HCT116 (cell line): ENCODE measurements at places on chromosomes 5 and 9.

- H3K36me3 ChIP-seq, result no peaks in the 10 kb centered on the region
- no peak for DNase-seq
- H3K27ac ChIP-seq, result no peak overlapping the region
These were observed 6.2 kb upstream of the PDLIM4 start for GRCh38 chr5:132251220-132251725.

- DNase-seq, result no peak
- H3K4me3 ChIP-seq, result no peak overlapping the region
- H3K27ac ChIP-seq, result no peak overlapping the region
- no peaks in the 10 kb centered on the region for H3K4me1 ChIP-seq
- no peaks in the 10 kb centered on the region for H3K36me3 ChIP-seq
These were observed 547.4 kb downstream of the TLE1 start for GRCh38 chr9:81141961-81142360.

- H3K27ac ChIP-seq, result no peak overlapping the region
- DNase-seq, result no peak
- H3K36me3 ChIP-seq, result no peaks in the 10 kb centered on the region
- no peak overlapping the region for H3K4me3 ChIP-seq
These were observed 10.3 kb upstream of the NME5 start for GRCh38 chr5:138149530-138149929.

- H3K27me3 ChIP-seq, result no peaks in the 10 kb centered on the region; the same call in 1 of the 2 replicates
- peak within 1 kb of the TSS; percentile 59 for H3K4me3 ChIP-seq
- 0 out of 2 replicates have a peak, but pooled peaks cover 4% of the 10 kb centered on the region for H3K36me3 ChIP-seq
- no peak for DNase-seq
- H3K27ac ChIP-seq, result peak within 1 kb of the TSS; percentile 18; the same call in 1 of the 2 replicates
These were observed at the start of gene NKD2 for GRCh38 chr5:1008451-1009358. Gene NKD2, plus strand, starts transcription at chr5:1008802. Its CDS starts 256 bp downstream, at chr5:1009058.

DNA sequence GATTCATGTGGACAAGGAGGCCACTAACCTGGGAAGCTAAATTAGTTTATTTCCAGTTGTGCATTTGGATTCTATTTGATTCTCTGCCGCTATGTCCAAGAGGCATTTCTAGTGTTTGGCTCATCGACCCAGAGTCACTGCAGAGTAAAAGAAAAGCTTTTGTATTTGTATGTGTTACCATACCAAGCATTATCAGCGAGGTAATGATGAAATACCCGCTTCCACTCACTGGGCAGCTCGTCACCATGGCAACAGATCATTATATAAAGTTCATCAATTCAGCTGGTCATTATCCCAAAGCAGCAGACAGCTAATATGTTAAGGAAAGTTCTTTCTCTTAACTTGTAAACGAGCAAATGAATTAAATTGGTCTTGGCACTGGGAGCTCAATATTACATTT, 380.3 kb downstream of the SEMA5A start:
- H3K36me3 ChIP-seq, result no peaks in the 10 kb centered on the region
- H3K27me3 ChIP-seq, result no peaks in the 10 kb centered on the region
- H3K27ac ChIP-seq, result no peak overlapping the region
- H3K4me1 ChIP-seq, result no peaks in the 10 kb centered on the region
- no peak for DNase-seq

DNA sequence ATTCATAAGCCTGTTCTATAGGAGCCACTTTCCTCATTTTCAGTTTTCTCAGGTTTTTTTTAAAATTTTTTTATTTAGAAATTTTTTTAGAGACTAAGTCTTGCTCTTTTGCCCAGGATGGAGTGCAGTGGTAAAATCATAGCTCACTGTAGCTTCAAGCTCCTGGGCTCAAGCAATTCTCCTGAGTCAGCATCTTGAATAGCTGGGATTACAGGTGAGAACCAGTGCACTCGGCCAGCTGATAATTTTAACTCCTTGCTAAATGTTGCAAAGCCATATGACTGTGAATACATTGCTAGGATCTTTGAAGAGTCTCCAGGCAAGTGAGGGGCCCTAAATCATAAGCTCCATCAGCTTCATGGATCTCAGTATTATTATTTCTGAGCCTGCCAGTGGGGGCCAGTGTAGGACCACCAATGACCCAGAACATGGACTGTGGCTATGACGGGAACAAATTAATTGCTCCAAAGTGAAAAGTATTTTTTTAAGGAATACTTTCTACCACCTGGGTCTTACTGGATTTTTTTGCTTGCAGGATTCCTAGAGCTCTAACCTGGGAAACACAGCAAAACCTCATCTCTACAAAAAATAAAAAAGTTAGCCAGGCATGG, 5.7 kb upstream of the GAPVD1 start:
- no peaks in the 10 kb centered on the region for H3K36me3 ChIP-seq
- no peak overlapping the region for H3K4me3 ChIP-seq
- 0 out of 2 replicates have a peak, but pooled peaks cover 3% of the 10 kb centered on the region for H3K4me1 ChIP-seq
- no peak for DNase-seq
- no peaks in the 10 kb centered on the region for H3K27me3 ChIP-seq

DNA sequence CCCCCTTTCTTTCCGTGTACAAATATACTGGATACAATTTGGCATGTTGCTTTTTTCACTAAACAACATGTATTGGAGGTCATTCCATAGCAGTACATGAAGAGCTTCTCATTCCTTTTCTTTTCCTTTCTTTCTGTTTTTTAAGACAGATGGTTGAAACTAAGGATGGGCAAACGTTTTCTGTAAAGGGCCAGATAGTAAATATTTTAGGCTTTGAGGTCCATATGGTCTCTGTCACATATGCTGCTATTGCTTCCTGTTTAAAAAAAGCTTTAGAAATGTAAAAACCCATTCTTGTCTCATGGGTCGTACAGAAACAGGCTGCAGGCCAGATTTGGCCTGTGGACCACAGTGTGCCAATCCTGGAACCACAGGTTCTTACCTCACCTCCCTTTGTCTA, 160.1 kb downstream of the ACER2 start:
- H3K27me3 ChIP-seq, result peaks cover 9% of the 10 kb centered on the region
- H3K36me3 ChIP-seq, result no peaks in the 10 kb centered on the region
- H3K4me1 ChIP-seq, result no peaks in the 10 kb centered on the region
- no peak overlapping the region for H3K27ac ChIP-seq

GRCh38 chr9:94554078-94554438, 825 bp upstream of the PCAT7 start:
- peak overlapping the region; percentile 79; the same call in 1 of the 2 replicates for H3K27ac ChIP-seq
- peak overlapping the region; percentile 80 for H3K4me3 ChIP-seq
- DNase-seq, result no peak
- H3K4me1 ChIP-seq, result peaks cover 6% of the 10 kb centered on the region; the same call in 1 of the 2 replicates
- no peaks in the 10 kb centered on the region for H3K36me3 ChIP-seq
- H3K27me3 ChIP-seq, result no peaks in the 10 kb centered on the region

GRCh38 chr9:95044731-95045508, 272.6 kb downstream of the FANCC start:
- no peak overlapping the region for H3K4me3 ChIP-seq
- peaks cover 9% of the 10 kb centered on the region; the same call in 1 of the 2 replicates for H3K4me1 ChIP-seq

- H3K27me3 ChIP-seq, result peaks cover 61% of the 10 kb centered on the region
- H3K27ac ChIP-seq, result no peak overlapping the region
- no peak for DNase-seq
These were observed 140.1 kb upstream of the PALM2AKAP2 start for GRCh38 chr9:109639674-109640579.

- H3K4me1 ChIP-seq, result no peaks in the 10 kb centered on the region
- no peak overlapping the region for H3K4me3 ChIP-seq
- no peaks in the 10 kb centered on the region for H3K36me3 ChIP-seq
- DNase-seq, result no peak
These were observed 214.8 kb downstream of the MPDZ start for GRCh38 chr9:13064676-13065075.

DNA sequence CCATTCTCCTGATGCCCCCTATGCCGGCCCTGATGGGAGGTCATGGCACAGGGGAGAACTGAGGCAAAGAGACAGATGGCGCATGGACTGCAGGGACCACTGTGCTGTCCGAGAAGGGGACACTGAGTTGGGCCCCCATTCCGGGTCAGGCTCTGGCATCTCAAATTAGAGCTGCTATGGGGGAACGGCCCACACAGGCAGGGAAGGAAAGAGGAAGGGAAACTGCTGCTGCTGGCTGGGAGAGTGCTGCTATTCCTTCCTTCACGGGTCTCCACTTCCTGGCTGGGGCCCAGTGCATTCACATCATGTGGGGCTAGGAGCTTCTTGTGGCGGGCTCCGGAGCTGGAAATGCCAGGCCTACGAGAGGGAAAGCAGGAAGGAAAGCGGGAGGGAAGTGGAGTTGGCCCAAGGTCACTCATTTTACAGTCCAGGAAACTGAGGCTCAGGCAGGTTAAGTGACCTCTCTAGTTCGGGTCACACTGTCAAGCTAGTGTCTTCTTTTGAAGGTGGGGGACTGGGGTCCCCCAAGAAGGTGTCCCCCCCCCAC, 1.3 kb upstream of the CARD19 start:
- peak overlapping the region; percentile 77 for H3K4me3 ChIP-seq
- H3K27ac ChIP-seq, result peak overlapping the region; percentile 81

DNA sequence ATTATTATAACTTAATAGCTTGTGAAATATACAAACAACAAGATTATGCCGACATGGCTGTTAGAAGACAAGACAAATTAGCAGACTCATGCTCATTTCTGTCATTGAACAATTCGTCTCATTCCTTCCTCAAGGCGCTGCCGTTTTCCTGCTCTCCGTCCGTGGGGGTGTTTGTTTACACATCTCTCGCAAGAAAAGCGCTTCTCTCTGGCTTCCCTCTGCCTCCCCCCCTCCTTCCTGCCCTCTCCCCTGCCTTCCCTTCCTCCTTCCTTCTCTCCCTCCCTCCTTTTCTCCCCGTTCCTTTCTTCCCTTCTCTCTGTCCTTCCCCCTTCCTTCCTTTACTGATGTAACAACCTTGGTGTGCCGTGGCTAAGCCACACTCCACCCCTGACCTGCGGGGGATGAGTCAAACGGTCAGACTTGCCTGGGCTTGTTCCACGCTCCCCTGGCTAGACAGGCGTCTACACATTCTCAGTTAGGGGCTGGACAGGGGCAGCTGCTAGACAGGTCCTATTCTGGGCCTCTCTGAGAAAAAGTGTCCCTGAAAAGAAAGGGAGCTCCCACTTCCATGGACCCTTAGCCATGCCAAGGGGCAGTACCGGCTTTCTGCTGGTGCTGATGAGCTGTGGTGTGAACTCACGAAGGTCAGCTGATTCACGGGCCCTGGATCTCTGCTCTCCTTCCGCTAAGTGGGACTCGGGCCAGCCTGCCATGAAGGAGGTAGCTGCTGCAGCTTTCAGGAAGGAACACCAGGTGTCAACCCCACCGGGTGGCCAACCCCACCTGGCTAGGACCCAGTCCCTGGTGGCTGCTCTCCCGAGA, 32.0 kb upstream of the SPTLC1 start:
- peaks cover 25% of the 10 kb centered on the region for H3K4me1 ChIP-seq
- H3K27ac ChIP-seq, result peak overlapping the region; percentile 63
- H3K27me3 ChIP-seq, result no peaks in the 10 kb centered on the region
- peak overlapping the region; percentile 53 for H3K4me3 ChIP-seq
- no peaks in the 10 kb centered on the region for H3K36me3 ChIP-seq

DNA sequence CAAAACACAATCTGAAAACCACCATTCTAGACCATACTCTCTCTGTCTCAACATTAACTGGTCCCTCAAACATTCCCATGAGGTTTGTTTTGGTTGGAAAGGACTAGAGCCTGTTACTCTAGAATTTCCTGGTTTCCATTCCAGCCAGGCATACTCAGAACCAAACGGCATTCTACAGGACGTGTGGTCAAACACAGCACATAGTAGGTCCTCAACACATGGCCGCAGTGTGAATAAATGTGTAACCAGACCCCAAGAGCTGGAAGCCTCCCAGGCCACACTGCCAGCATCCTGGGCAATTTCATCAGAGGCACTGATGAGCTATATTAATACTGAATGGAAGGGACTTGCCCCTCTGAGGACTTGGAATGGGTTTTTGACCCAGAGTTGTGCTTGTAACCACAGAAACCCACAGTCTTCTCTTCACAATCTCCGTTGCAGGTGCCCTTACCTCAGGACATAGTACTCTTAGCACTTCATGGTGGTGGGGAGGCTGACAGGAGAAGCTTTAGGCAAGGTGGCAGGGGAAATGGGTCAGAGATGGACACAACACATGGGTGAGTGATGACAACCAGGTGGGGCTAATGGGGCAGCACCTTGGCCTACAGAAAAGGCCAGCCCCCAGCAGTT, 66.0 kb downstream of the ZNF366 start:
- no peaks in the 10 kb centered on the region for H3K36me3 ChIP-seq
- no peak overlapping the region for H3K4me3 ChIP-seq
- DNase-seq, result no peak
- no peaks in the 10 kb centered on the region for H3K27me3 ChIP-seq
- peaks cover 10% of the 10 kb centered on the region for H3K4me1 ChIP-seq
- no peak overlapping the region for H3K27ac ChIP-seq

DNA sequence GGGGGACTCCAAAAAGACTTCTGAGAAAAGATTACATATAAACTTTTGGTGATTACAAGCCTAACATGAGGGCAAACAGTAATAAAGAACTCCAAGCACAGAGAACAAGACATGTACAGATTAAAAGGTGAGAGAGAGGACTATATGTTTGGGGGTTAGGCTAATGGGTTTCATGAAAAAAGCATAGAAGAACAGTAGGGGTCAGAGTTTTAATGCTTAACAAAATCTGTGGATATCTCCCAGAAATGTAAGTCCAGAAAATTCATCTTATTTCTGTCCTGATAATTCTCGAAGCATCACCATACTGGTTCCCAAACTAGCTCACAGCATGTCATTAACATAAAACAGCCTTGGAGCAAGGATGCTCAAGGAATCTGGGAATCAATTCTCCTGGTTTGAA, 137.2 kb downstream of the ARRDC3 start:
- no peak overlapping the region for H3K27ac ChIP-seq
- no peak for DNase-seq
- no peak overlapping the region for H3K4me3 ChIP-seq
- no peaks in the 10 kb centered on the region for H3K4me1 ChIP-seq
